ENCODE measurements at places on chromosomes 13 and 19. TPM values are rescaled to one million over a fixed set of nuclear protein-coding genes. Genes with fewer than 3 reads are reported as not detected.

The ZNF578 gene
- 3.4 TPM for total RNA-seq

The ZIC5 gene
- total RNA-seq, result 0.56 TPM

The MED26 gene
- 15.1 TPM for total RNA-seq

The ZNF552 gene
- 3.8 TPM for total RNA-seq

The C1QTNF9B gene
- total RNA-seq, result 0.33 TPM

The RNF17 gene
- not detected for total RNA-seq

The GET3 gene
- total RNA-seq, result 44.8 TPM

DNA sequence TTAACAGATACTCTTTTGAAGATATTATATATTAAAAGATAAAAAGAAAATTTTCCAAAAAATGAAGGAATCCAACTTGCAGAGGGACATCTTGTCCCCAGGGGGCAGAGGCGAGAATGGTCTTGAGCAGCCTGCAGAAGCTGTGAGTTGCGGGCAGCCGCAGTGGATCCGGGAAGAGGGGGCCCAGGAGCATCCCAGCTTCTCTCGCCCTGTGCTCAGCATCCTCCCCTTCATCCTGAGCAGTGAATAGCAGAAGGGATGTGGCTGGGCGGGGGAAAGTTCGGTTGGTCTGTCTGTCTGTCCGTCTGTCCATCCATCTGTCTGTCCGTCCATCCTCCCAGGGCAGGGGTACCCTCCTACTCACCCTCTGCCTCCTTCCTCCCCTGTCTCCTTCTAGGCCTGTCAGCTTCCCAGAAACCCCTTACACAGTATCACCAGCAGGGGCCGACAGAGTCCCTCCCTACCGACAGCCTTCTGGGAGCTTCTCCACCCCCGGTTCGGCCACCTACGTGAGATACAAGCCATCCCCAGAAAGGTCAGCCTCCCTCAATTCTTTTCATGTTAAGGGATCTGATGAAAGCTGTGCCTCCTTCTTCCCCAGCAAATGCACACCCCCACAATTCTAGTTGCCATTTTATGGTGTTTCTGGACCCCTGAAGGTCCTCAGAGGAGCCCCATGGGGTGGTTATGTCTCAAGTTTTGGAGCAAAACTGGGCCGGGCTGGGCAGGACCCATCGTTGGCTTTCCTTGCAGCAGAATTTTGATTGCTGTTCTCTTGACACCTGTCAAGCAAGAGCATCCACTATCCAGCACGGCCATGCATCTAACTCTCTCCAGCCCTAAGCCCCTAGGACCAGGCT lies 81.6 kb downstream of the DPF1 start:
- H3K27me3 ChIP-seq, result no peaks in the 10 kb centered on the region
- H3K27ac ChIP-seq, result no peak overlapping the region
- H3K36me3 ChIP-seq, result no peaks in the 10 kb centered on the region
- no peaks in the 10 kb centered on the region for H3K4me1 ChIP-seq

GRCh38 chr19:13152356-13152973 lies 2.3 kb downstream of the IER2 start:
- H3K27ac ChIP-seq, result peak overlapping the region; percentile 97
- no peaks in the 10 kb centered on the region for H3K27me3 ChIP-seq
- no peak for DNase-seq
- H3K4me3 ChIP-seq, result peak overlapping the region; percentile 42
- no peaks in the 10 kb centered on the region for H3K36me3 ChIP-seq

DNA sequence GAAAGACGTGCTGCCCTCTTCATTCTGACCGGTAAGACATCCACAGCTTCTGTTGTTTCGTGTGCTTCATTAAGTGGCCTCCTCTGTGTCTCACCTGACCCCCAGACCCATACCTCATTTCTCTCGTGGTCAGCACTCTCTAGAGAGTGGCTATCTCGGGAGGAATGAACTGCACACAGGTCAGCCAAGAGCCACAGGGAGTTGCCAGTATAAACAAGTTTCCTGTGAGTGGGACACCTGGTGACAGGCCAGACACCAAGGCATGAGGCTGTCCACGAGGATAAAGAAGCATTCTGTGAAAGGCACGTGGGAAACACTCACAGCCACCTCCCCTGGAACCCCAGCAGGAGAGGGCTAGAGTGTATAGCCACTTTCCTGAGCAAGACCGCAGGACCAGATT lies 115.8 kb downstream of the NUFIP1 start:
- H3K36me3 ChIP-seq, result no peaks in the 10 kb centered on the region
- H3K27ac ChIP-seq, result no peak overlapping the region
- DNase-seq, result peak; percentile 23
- no peaks in the 10 kb centered on the region for H3K27me3 ChIP-seq

DNA sequence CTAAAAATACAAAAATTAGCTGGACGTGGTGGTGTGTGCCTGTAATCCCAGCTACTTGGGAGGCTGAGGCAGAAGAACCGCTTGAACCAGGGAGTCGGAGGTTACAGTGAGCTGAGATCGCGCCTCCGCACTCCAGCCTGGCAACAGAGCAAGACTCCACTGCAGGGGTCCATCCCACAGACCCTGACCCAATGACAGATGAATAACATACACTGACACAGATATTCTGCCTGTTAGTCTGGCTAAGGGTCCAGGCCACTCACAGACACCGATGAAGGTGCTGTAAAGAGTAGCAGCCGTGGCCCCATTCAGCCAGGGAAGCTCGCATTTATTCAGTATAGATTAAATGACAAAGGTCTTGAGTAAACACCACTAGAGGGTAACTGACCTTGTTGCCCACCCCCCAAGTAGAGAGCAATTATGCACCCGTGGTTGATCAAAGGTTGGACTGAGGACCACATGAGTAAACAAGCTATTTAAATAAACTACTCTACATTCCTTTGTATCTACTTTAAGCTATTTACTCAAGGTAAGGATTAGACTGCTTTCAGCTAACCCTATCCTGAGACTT lies 8.5 kb upstream of the CRYL1 start:
- H3K4me3 ChIP-seq, result no peak overlapping the region
- H3K27ac ChIP-seq, result no peak overlapping the region
- H3K27me3 ChIP-seq, result peaks cover 3% of the 10 kb centered on the region
- DNase-seq, result no peak

- H3K27ac ChIP-seq, result peak overlapping the region; percentile 89
- no peaks in the 10 kb centered on the region for H3K27me3 ChIP-seq
- no peak overlapping the region for H3K4me3 ChIP-seq
- H3K4me1 ChIP-seq, result peaks cover 14% of the 10 kb centered on the region
Measured at GRCh38 chr19:10830370-10830769, 5.6 kb downstream of the TMED1 start.

- no peak overlapping the region for H3K4me3 ChIP-seq
- no peaks in the 10 kb centered on the region for H3K27me3 ChIP-seq
- H3K27ac ChIP-seq, result no peak overlapping the region
Measured at GRCh38 chr13:104289400-104289799, 1223.2 kb upstream of the SLC10A2 start.

GRCh38 chr19:18771328-18772242 lies 19.5 kb downstream of the COMP start:
- H3K4me3 ChIP-seq, result no peak overlapping the region
- DNase-seq, result no peak
- H3K27me3 ChIP-seq, result no peaks in the 10 kb centered on the region
- H3K36me3 ChIP-seq, result no peaks in the 10 kb centered on the region
- no peak overlapping the region for H3K27ac ChIP-seq
- H3K4me1 ChIP-seq, result peaks cover 6% of the 10 kb centered on the region

GRCh38 chr13:45474584-45475454 lies 10.1 kb downstream of the COG3 start:
- no peak for DNase-seq
- no peaks in the 10 kb centered on the region for H3K4me1 ChIP-seq
- peaks cover 14% of the 10 kb centered on the region for H3K36me3 ChIP-seq
- H3K27ac ChIP-seq, result no peak overlapping the region

GRCh38 chr19:40584007-40584406 lies 7.3 kb downstream of the SHKBP1 start:
- H3K27ac ChIP-seq, result no peak overlapping the region
- no peak for DNase-seq
- no peaks in the 10 kb centered on the region for H3K27me3 ChIP-seq
- H3K4me3 ChIP-seq, result no peak overlapping the region
- H3K36me3 ChIP-seq, result no peaks in the 10 kb centered on the region

DNA sequence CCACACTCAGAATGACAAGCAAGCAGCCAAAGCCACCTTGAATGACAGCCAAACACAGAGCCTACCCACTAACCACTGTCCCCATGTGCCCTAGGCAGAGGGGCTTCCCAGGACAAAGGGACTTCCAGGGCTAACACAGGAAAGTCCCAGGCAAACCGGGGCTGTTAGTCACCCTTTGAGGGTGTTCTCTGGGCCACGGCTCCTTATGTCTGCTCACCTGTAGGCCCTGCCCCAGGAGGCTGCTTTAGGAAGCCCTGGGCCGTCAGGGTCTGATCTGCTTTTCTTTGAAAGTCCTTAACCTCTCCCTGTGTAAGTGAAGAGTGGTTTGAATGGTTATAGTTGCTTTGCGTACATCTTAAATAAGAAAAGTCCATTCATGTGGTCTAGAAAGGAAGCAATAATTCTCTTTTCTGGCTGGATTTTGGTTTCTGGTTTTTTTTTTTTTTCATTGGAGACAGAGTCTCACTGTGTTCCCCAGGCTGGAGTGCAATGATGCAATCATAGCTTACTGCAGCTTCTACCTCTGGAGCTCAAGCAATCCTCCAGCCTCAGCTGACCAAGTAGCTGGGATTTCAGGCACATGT lies 161.4 kb downstream of the EFNB2 start:
- no peaks in the 10 kb centered on the region for H3K27me3 ChIP-seq
- H3K27ac ChIP-seq, result no peak overlapping the region
- no peaks in the 10 kb centered on the region for H3K36me3 ChIP-seq
- H3K4me3 ChIP-seq, result no peak overlapping the region
- H3K4me1 ChIP-seq, result no peaks in the 10 kb centered on the region

- H3K36me3 ChIP-seq, result no peaks in the 10 kb centered on the region
- no peak overlapping the region for H3K27ac ChIP-seq
- H3K27me3 ChIP-seq, result no peaks in the 10 kb centered on the region
- DNase-seq, result no peak
- H3K4me3 ChIP-seq, result no peak overlapping the region
Measured at GRCh38 chr19:5814123-5814851, 9.4 kb downstream of the NRTN start.

DNA sequence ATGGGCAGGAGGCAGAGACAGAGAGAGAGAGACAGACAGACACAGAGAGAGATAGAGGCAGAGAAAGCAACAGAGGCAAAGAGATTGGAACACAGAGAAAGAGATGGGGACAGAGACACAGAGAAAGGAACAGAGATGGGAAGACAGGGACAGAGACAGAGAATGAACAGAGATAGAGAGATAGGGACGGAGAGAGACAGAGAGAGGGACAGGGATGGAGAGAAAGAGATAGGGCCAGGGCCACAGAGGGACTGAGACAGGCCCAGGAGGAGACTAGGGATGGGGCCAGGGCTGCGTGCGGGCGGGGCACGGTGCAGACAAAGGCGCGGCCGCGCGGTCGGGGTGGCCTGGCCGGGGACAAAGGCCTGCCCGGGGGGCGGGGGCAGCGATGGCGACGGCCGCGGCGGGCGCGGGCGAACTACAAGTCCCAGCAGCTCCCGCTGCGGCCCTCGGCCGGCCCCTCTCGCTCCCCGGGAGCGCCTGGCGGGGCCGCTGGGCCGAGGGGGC lies at the start of gene ZNF358:
Gene ZNF358 (plus strand): TSS at position 459 of the 507 bp plus-strand sequence. CDS start 3,140 bp downstream, outside the sequence.
- no peaks in the 10 kb centered on the region for H3K27me3 ChIP-seq
- no peaks in the 10 kb centered on the region for H3K4me1 ChIP-seq
- peak within 1 kb of the TSS; percentile 99 for H3K4me3 ChIP-seq
- DNase-seq, result peak; percentile 90

GRCh38 chr19:56764196-56764695 lies 76.3 kb downstream of the PEG3 start:
- no peak overlapping the region for H3K4me3 ChIP-seq
- no peaks in the 10 kb centered on the region for H3K36me3 ChIP-seq
- DNase-seq, result no peak
- no peak overlapping the region for H3K27ac ChIP-seq
- H3K27me3 ChIP-seq, result no peaks in the 10 kb centered on the region

- peak overlapping the region; percentile 65 for H3K4me3 ChIP-seq
- peak overlapping the region; percentile 67 for H3K27ac ChIP-seq
- peaks cover 8% of the 10 kb centered on the region for H3K4me1 ChIP-seq
- DNase-seq, result no peak
Measured at GRCh38 chr13:25300861-25301346, 521 bp upstream of the NUP58 start.

DNA sequence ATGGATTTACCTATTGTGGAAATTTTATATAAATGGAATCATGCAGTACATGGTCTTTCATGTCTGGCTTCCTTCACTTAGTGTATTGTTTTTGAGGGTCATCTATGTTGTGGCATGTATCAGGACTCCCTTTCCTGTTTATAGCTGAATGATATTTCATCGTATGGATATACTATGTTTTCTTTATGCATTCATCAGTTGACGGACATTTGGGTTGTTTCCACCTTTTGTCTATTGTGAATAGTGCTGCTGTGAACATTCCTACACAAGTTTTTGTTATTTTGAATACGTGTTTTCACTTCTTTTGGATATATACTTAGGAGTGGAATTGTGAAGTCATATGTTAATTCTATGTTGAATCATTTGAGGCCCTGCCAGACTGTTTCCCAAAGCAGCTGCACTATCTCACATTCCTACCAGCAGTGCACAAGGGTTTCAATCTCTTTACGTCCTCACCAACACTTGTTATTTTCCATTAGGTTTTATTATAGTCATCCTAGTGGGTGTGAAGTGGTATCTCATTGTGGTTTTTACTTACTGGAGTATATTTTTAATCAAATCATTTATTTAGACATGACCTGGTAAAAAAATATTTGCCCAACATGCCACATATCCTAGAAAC lies 262.7 kb downstream of the DLEU7 start:
- no peaks in the 10 kb centered on the region for H3K36me3 ChIP-seq
- no peak overlapping the region for H3K4me3 ChIP-seq
- no peaks in the 10 kb centered on the region for H3K27me3 ChIP-seq
- peaks cover 21% of the 10 kb centered on the region for H3K4me1 ChIP-seq
- H3K27ac ChIP-seq, result peak overlapping the region; percentile 32

DNA sequence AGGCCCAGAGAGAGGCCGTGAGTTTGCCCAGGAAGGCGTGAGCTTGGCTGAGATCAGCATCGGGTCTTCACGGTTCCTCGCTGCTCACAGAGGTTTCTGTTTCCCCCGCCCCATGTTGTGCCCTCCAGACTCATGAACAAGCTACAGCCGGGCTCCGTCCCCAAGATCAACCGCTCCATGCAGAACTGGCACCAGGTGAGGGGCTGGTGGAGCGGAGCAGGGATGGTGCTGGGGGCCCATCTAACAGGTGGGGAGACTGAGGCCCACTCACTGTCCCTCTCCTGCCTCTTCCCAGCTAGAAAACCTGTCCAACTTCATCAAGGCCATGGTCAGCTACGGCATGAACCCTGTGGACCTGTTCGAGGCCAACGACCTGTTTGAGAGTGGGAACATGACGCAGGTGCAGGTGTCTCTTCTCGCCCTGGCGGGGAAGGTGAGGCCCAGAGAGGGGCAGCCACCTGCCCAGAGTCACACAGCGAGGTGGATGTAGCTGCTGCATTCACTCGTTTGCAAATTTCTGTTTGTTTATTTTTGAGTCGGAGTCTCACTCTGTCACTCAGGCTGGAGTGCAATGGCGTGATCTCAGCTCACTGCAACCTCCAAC lies 6.0 kb downstream of the CNN2 start:
- H3K27ac ChIP-seq, result no peak overlapping the region
- no peak overlapping the region for H3K4me3 ChIP-seq
- H3K4me1 ChIP-seq, result no peaks in the 10 kb centered on the region
- no peaks in the 10 kb centered on the region for H3K27me3 ChIP-seq
- H3K36me3 ChIP-seq, result peaks cover 37% of the 10 kb centered on the region
- no peak for DNase-seq

GRCh38 chr19:29318581-29318980 lies 105.6 kb upstream of the UQCRFS1 start:
- H3K4me3 ChIP-seq, result no peak overlapping the region
- DNase-seq, result no peak
- H3K27me3 ChIP-seq, result no peaks in the 10 kb centered on the region
- no peaks in the 10 kb centered on the region for H3K4me1 ChIP-seq

- no peaks in the 10 kb centered on the region for H3K27me3 ChIP-seq
- peaks cover 28% of the 10 kb centered on the region for H3K36me3 ChIP-seq
- no peaks in the 10 kb centered on the region for H3K4me1 ChIP-seq
- peak overlapping the region; percentile 18 for H3K4me3 ChIP-seq
- DNase-seq, result peak; percentile 84
Measured at GRCh38 chr19:49338691-49339300, 3.6 kb downstream of the CD37 start.

Data from cardiac muscle cell (in vitro differentiated cells and primary cell).